ENCODE measurements at places on chromosomes 4 and X. TPM values are rescaled to one million over a fixed set of nuclear protein-coding genes. Genes with fewer than 3 reads are reported as not detected.

Gene TLR2
- total RNA-seq: 8.7 TPM

Gene GAGE2A
- not detected for total RNA-seq

Gene P2RY4
- total RNA-seq: 0.56 TPM

Gene CLNK
- not detected for total RNA-seq

DNA sequence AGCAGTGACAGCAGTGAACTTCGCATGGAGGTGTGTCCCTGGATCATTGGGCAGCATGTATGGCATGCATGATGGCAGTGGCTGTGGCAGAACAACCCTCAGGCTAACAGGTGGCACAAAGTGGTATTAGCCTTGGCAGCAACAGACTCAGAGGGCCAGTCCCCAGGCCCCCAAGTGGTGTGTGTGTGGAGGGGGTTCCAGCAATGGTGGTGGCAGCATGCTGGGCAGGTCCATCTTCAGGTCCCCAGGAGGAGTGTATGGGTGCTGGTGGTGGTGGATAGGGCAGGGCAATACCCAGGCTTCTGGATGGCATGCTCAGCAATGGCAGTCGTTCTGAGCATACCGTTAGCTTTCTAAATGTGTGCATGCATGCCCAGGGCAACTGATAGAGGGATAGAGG, 923.7 kb downstream of the PDHA2 start:
- H3K4me3 ChIP-seq: no peak overlapping the region
- H3K27ac ChIP-seq: no peak overlapping the region
- H3K4me1 ChIP-seq: no peaks in the 10 kb centered on the region
- no peaks in the 10 kb centered on the region for H3K27me3 ChIP-seq
- H3K36me3 ChIP-seq: no peaks in the 10 kb centered on the region

- H3K4me1 ChIP-seq: no peaks in the 10 kb centered on the region
- no peaks in the 10 kb centered on the region for H3K36me3 ChIP-seq
- no peak overlapping the region for H3K4me3 ChIP-seq
- H3K27me3 ChIP-seq: no peaks in the 10 kb centered on the region
- no peak overlapping the region for H3K27ac ChIP-seq
Observed at GRCh38 chr4:107468812-107469211, 251.2 kb downstream of the PAPSS1 start.

- H3K27me3 ChIP-seq: no peaks in the 10 kb centered on the region
- peak; percentile 23 for DNase-seq
- no peak overlapping the region for H3K4me3 ChIP-seq
- no peaks in the 10 kb centered on the region for H3K4me1 ChIP-seq
- H3K36me3 ChIP-seq: no peaks in the 10 kb centered on the region
- no peak overlapping the region for H3K27ac ChIP-seq
Observed at GRCh38 chrX:71998836-71999509, 88.3 kb downstream of the NHSL2 start.

- no peaks in the 10 kb centered on the region for H3K4me1 ChIP-seq
- no peak for DNase-seq
- H3K27me3 ChIP-seq: no peaks in the 10 kb centered on the region
Observed at GRCh38 chrX:130378024-130378669, 7.3 kb downstream of the GPR119 start.

DNA sequence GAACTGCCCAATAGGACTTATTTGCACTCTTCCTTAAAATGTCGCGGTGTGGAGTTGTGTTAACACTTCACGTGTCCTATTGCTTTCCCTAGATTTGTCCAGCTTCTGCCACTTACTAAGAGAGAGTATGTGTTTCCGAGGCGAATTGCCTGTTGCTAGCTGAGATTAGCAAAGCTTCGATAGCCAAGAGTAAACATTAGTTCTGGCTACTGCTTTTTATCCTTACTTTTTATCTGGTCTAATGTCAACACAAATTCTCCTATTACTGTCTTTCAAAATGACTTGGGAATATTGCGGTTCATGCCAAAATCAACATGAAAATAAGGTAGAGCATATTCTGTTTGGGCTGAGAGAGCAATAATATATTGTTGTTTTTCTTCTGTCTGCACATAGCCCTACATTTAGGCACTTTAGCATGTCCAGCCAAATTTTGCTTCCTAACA, 90.4 kb upstream of the VEGFC start:
- no peak overlapping the region for H3K27ac ChIP-seq
- no peaks in the 10 kb centered on the region for H3K4me1 ChIP-seq
- H3K36me3 ChIP-seq: no peaks in the 10 kb centered on the region
- H3K27me3 ChIP-seq: no peaks in the 10 kb centered on the region
- DNase-seq: no peak

- DNase-seq: no peak
- no peaks in the 10 kb centered on the region for H3K27me3 ChIP-seq
- no peak overlapping the region for H3K4me3 ChIP-seq
- H3K4me1 ChIP-seq: no peaks in the 10 kb centered on the region
- no peaks in the 10 kb centered on the region for H3K36me3 ChIP-seq
Observed at GRCh38 chr4:119136546-119136945, 914 bp downstream of the MYOZ2 start.

- no peaks in the 10 kb centered on the region for H3K27me3 ChIP-seq
- H3K4me1 ChIP-seq: peaks cover 30% of the 10 kb centered on the region
- H3K36me3 ChIP-seq: no peaks in the 10 kb centered on the region
Observed at GRCh38 chr4:38752372-38752940, 30.3 kb downstream of the TLR10 start.

DNA sequence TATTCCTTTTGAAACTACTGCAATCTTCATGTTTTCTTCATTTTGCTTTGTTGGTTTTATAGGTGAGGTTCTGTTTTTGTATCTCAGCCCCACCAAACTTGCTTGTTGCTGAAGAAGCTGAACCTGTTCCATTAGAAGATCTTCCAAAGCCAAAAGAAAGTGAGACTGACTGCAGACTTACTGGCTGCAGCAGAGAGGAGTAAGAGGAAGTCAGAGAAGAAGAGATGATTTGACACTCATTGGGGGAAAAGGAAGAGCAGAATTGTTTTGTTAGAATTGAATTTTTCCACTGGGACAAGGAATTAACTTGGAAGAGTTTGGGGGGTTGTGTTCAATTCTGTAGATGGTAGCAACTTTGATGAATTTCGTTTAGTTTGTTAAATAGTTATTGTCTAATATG, 3.1 kb downstream of the TEX13D start:
- no peak overlapping the region for H3K27ac ChIP-seq
- H3K4me3 ChIP-seq: no peak overlapping the region
- H3K27me3 ChIP-seq: no peaks in the 10 kb centered on the region
- no peaks in the 10 kb centered on the region for H3K36me3 ChIP-seq
- DNase-seq: no peak
- H3K4me1 ChIP-seq: no peaks in the 10 kb centered on the region

- H3K36me3 ChIP-seq: no peaks in the 10 kb centered on the region
- no peaks in the 10 kb centered on the region for H3K4me1 ChIP-seq
- no peaks in the 10 kb centered on the region for H3K27me3 ChIP-seq
- DNase-seq: no peak
Observed at GRCh38 chrX:100083211-100083610, 326.9 kb downstream of the PCDH19 start.

DNA sequence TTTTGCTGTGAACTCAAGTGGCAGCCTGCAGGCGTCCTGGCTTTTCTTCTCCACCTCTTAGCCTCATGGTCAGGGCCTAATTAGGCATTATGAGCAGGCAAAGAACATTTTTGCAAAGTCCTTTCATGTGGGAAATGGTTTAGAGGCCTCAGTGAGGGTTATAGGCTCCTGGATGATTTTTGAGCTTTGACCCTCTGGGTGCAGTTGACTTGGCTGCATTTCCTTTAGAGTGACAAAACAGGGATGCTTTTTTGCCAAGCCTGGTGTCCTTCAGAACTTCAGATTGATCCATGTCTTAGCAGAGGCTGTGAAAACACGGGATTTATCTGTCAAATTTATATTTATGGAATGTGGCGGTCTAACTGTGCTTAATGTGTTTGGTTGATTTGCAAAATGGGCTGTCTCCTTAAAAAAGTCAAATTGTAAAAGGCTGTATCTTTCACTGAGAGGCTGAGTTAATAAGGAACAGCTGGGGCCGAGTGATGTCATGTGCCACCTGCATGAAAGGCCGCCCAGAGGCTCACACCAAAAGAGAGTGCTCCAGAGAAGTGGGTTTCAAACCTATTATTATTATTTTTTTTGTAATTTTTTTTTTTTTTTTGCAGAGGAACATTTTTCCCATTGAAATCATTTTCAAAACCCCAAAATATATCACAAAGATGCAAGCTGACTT, 192.2 kb upstream of the ARX start:
- no peak overlapping the region for H3K27ac ChIP-seq
- H3K4me3 ChIP-seq: no peak overlapping the region
- H3K27me3 ChIP-seq: no peaks in the 10 kb centered on the region
- no peak for DNase-seq
- no peaks in the 10 kb centered on the region for H3K4me1 ChIP-seq

DNA sequence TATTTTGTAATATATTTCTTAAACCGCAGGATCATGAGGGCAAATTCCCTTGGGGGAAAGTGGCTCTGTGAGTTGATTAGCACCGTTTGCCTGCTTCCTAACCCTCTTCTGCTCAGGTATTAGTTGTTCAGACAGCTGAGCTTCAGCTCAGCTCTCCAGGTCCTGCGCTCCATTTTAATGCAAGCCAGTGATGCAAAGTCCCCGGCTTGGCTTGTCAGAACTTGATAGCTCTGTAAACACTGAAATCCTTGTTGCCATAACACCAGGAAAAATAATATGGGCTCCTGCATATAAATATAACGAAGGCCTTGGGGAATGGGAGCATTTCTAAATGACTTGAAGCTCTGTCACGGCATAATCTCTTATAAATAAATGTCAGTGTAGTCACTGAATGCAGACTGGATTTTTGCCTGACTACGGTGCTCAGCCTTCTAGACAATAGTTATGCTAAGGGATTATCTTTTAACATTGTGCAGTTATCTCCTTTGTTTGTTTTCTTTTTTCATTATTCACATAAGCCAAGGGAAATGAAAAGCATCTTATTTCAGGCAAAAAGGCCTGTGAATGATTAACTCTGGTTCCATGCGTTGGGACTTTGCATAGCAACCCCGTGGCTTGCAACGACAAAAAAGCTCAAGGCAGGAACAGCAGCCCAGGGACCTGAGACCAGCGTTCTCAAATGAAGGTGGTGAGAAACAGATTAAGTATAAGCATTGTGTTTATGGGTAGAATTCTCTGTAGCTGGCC, 253.2 kb downstream of the SPRY1 start:
- H3K27me3 ChIP-seq: no peaks in the 10 kb centered on the region
- no peak for DNase-seq
- no peaks in the 10 kb centered on the region for H3K36me3 ChIP-seq

- H3K27me3 ChIP-seq: no peaks in the 10 kb centered on the region
- H3K27ac ChIP-seq: no peak overlapping the region
- H3K36me3 ChIP-seq: no peaks in the 10 kb centered on the region
- no peak for DNase-seq
- H3K4me3 ChIP-seq: no peak overlapping the region
- no peaks in the 10 kb centered on the region for H3K4me1 ChIP-seq
Observed at GRCh38 chr4:76515975-76516843, 81.2 kb downstream of the SHROOM3 start.

DNA sequence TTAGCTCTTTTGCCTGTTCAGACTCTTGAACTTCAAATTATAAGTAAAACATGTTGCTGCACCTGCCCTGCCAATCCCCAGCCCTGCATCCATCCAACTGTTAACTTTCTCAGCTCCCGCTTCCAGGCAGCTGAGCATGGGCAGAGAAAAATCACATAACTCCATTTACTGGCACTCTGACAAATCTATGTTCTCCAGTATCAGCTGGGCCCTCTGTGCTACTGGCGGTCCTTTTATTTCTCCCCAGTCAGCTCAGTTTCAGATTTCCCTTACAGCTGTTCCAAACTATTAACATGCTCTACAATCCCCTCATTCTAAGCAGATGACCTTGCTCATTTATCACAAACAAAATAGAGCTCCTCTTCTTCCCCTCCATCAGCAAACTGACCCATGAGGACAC, 240.4 kb upstream of the TET2 start:
- H3K27me3 ChIP-seq: no peaks in the 10 kb centered on the region
- H3K4me3 ChIP-seq: no peak overlapping the region
- peak; percentile 10 for DNase-seq
- no peaks in the 10 kb centered on the region for H3K36me3 ChIP-seq

DNA sequence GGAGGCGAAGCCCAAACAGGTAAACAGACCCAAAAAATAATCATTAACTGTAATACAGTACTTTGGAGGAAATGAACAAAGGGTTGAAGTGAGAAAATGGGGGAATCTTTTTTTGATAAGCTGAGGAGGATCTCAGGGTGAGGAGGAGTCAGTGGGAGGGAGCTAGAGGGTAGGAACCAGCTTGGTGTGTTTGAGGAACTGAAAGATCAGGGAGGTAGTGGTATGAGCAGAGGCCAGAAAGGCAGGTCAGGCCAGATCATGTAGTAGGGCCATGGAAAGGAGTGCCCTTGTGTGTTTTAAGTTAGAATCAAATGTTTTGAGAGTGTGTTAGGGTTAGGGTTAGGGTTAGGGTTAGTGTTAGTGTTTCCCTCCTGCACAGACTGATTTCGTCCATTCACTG, 48.8 kb downstream of the PPP2R2C start:
- no peaks in the 10 kb centered on the region for H3K27me3 ChIP-seq
- no peak for DNase-seq
- H3K4me1 ChIP-seq: no peaks in the 10 kb centered on the region
- no peak overlapping the region for H3K4me3 ChIP-seq
- H3K36me3 ChIP-seq: no peaks in the 10 kb centered on the region
- no peak overlapping the region for H3K27ac ChIP-seq

All from thyroid gland (tissue), 4 donors.